A172 (cell line): ENCODE measurements at places on chromosomes 2 and 18.

DNA sequence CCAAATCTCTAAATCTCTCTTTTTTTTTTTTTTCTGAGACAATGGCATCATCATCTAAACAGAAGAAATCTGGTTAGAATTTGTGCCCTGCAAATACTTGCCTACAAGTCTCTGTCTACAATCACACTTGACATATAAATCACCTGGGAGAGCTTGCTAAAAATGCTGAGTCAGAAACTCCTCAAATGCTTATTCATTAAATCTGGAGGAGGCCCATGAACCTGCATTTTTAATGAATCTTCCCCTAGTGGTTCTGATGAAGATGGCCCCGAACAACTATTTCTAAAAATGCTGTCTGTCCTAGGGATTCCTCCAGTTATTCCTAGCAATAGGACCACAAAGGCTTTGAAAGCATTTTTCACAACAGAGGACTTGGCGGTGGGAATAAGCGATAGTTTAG, 1.6 kb upstream of the CSRNP3 start:
- DNase-seq = no peak

- no peak for DNase-seq
Measured at GRCh38 chr2:31469648-31470047, 55.1 kb upstream of the XDH start.

DNA sequence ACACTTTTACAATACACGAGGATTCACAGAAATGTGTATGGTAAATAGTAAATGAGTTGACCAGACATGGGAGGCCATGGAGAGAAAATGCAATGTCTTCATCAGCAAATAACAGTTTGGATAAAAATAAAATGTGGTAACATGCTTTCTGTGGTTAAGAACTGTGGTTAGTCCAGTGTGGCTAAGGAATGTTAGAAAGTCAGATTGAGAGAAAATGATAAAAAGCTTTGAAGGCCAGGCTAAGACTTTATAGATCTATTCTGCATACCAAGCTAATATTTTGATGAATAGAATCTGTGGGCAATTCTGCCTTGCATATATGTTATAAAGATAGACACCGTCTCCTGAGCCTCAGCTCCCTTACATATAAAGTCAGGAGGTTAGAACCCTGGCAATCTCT, 215.9 kb downstream of the SOX11 start:
- no peak for DNase-seq

- DNase-seq = no peak
Measured at GRCh38 chr2:139763705-139764104, 983.5 kb upstream of the NXPH2 start.

GRCh38 chr18:39260565-39260964, 1695.0 kb upstream of the CELF4 start:
- DNase-seq = no peak

- no peak for DNase-seq
Measured at GRCh38 chr2:8790739-8791162, 46.7 kb downstream of the KIDINS220 start.

- DNase-seq = no peak
Measured at GRCh38 chr2:120600786-120601185, 134.9 kb upstream of the GLI2 start.

- DNase-seq = no peak
Measured at GRCh38 chr2:209640358-209640757, 131.3 kb upstream of the UNC80 start.

DNA sequence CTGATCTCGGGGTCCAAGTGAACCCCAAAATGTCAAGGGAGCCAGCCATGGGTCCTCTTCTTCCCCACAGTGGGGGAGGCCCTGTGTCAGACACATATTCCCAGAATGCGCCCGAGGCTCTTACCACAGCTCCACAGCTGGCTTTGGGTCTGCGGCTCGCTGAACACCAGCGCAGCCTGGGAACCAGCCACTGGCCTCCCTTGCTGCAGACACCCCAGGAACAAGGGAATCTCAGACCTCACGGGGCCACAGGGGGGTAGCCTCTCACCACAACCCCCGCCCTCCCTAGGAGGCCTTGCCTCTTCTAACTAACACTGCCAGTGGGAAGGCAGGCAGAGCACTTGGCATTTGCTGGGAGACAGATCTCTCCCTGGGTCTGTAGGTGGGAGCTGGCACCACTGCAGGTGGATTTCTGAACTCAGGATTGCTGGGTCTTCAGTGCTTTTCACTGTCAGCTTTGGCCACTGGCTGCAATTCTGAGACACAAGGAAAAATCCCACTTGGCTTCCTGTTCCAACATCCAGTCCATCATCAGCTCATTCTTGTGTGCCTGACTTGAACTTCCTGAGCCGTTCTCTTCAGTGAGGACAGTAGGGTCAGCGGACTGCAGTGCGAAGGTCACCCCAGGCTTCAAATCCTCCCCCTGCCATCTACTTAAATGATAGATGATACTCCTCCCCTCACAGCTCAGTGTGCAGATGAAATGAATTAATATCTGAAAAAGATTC, 128.7 kb downstream of the CAPN13 start:
- no peak for DNase-seq

DNA sequence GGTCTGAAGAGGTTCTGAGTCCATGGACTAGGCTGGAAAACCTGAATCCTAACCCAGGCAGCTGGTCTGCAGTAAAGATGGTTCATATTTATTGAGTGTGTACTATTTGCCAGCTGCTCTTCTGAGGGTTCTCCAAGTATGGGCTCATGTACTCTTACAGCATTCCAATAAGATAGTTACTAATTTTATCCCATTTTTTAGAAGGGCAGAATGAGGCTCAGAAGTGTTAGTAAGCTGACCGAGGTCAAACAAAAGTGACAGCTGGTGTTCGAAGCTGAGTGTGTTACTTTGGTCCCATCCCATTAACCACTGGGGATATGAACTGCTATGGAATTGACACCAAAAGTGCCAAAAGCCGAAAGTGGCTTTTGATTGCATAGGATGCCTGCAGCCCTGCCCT, 76.9 kb downstream of the CABLES1 start:
- DNase-seq = no peak

DNA sequence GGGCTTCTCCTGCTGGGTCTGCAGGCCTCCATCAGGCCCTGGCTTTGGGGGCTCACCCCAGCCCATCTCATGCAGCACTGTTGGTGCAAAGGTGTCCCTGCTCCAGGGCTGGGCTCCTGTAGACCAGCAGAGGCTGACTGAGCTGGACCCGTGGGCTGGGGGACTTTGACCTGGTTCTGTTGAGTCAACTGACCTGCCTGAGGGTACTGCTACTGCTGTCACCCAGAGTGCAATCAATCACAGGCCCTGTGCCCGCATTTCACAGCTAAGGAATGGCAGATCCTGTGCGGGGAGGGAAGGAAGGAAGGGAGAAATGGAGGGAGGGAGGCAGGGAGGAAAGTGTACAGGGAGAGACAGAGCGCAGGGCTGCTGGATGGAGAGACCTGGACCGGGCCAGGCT, 136.8 kb downstream of the TPO start:
- no peak for DNase-seq

GRCh38 chr2:2799151-2799697, 468.1 kb upstream of the MYT1L start:
- DNase-seq = no peak

- no peak for DNase-seq
Measured at GRCh38 chr2:104249629-104250028, 604.3 kb upstream of the POU3F3 start.
